T-helper 1 cell treated with Interleukin-12 subunit alpha and Interleukin-12 subunit beta and Interleukin-4 antibody, amounts not matched to agents 30 ng/mL and 1 ng/mL, for 36 hours (primary cell): ENCODE measurements at places on chromosomes 13 and 19. TPM values are rescaled to one million over a fixed set of nuclear protein-coding genes. Genes with fewer than 3 reads are reported as not detected.

LAIR2 gene
- 12.0 and 16.2 TPM in 2 replicates for total RNA-seq

TTYH1 gene
- total RNA-seq: 2.2 and 2.4 TPM in 2 replicates

MAP3K10 gene
- 16.8 and 21.9 TPM in 2 replicates for total RNA-seq

HTR2A gene
- not detected in 2 replicates for total RNA-seq

GGN gene
- total RNA-seq: 0.27 TPM in 1 of 2 replicates, not detected in the other

ZNF69 gene
- 0.98 and 1.3 TPM in 2 replicates for total RNA-seq

CIRBP gene
- 208 and 213 TPM in 2 replicates for total RNA-seq

TMPRSS9 gene
- not detected in 2 replicates for total RNA-seq

BEST2 gene
- 0.10 TPM in 1 of 2 replicates, not detected in the other for total RNA-seq

CEBPA gene
- 0.24 and 0.51 TPM in 2 replicates for total RNA-seq

SYNGR4 gene
- total RNA-seq: not detected in 2 replicates

C13orf42 gene
- not detected in 2 replicates for total RNA-seq

CACNA1A gene
- total RNA-seq: 1.7 and 2.5 TPM in 2 replicates

LHFPL6 gene
- total RNA-seq: 1.2 and 1.6 TPM in 2 replicates

ITGBL1 gene
- not detected in 2 replicates for total RNA-seq

EFNA2 gene
- total RNA-seq: not detected in 2 replicates

PSG11 gene
- total RNA-seq: not detected in 2 replicates

KIR2DL1 gene
- not detected in 2 replicates for total RNA-seq

PGLYRP2 gene
- 0.25 and 0.34 TPM in 2 replicates for total RNA-seq

PCP2 gene
- 1.7 and 1.9 TPM in 2 replicates for total RNA-seq

NANOS2 gene
- total RNA-seq: not detected in 2 replicates

MISP gene
- total RNA-seq: not detected in 2 replicates

GFY gene
- not detected in 2 replicates for total RNA-seq

ETV2 gene
- total RNA-seq: 0.59 TPM in 1 of 2 replicates, not detected in the other

FAM124A gene
- total RNA-seq: 0.61 and 0.76 TPM in 2 replicates

PEAK3 gene
- 1.2 TPM in 2 replicates for total RNA-seq

MTUS2 gene
- total RNA-seq: not detected in 2 replicates

RYR1 gene
- total RNA-seq: 2.3 and 2.9 TPM in 2 replicates

SIGLEC8 gene
- total RNA-seq: not detected in 2 replicates

PSG7 gene
- total RNA-seq: not detected in 2 replicates

GPR4 gene
- not detected in 2 replicates for total RNA-seq

VSTM1 gene
- total RNA-seq: not detected in 2 replicates

IL12RB1 gene
- total RNA-seq: 128 and 131 TPM in 2 replicates

JOSD2 gene
- total RNA-seq: 40.0 and 40.5 TPM in 2 replicates

SLC17A7 gene
- 0.07 and 0.15 TPM in 2 replicates for total RNA-seq

WDR62 gene
- 20.3 and 21.7 TPM in 2 replicates for total RNA-seq

SCEL gene
- not detected in 2 replicates for total RNA-seq

ZNF414 gene
- total RNA-seq: 32.5 and 32.6 TPM in 2 replicates

FUT1 gene
- total RNA-seq: 0.29 and 0.54 TPM in 2 replicates

SH2D3A gene
- 29.7 and 30.8 TPM in 2 replicates for total RNA-seq
